Kidney (tissue), 22 donors: ENCODE measurements at places on chromosomes 3 and 15. TPM values are rescaled to one million over a fixed set of nuclear protein-coding genes. Genes with fewer than 3 reads are reported as not detected.

DNA sequence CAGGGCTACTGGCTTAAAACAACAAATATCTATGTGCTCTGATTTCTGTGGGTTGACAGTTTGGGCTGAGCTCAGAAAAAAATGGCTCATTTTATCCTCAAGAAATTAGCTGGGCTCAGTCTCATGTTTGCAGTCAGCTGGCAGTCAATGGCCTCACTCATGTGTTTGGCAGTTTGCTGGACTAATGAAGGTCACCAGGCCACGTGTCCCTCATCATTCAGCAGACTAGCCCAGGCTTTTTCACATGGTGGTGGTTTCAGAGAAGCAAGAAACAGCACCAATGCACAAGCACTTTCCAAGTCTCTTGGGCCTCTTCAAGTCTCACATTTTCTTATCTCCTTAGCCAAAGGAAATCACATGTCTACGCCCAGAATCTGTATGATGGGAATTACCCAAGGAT, 478.3 kb upstream of the PPP2R3A start:
- DNase-seq: no peak

- DNase-seq: peak; percentile 37
Measured at GRCh38 chr3:52406231-52406661, 38.7 kb downstream of the SEMA3G start.

DNA sequence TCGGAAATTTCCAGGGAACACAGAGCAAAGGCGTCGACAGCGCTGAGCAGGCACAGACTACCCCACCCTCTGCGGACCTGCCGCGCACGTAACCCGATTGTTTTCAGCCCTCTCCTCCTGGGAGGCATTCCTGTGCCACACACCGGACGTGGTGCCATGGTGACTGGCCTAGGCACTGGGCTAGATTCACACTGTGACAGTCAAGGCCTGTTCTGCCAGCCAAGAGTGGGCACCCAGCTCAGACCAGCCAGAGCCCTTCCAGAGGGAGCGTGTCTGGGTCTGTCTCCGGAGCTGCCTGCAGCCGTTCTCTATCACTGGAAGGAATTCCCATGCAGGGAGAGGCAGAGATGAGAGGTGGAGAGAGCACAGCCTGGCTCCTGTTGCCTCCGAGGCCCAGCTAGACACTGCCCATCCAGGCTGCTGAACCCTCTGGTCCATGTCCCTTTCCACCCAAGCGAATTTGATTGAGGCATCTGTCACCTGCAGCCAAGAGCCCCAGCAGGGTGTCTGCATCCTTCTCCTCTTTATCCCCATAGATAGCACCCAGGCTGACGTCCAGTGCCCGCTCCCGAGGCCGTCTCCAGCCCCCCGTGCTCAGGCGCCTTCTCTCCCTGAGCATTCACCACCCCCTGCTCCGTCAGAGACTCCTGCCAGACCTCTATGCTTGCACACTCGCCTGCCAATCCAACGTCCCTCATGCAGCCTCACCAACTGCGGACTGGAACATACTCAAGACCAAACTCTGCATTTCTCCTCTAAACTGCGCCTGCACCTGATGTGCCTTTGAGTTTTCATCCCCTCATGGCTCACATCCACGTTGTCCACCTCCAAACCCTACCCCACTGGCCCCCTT, 267.5 kb downstream of the OCA2 start:
- no peak for DNase-seq

DNA sequence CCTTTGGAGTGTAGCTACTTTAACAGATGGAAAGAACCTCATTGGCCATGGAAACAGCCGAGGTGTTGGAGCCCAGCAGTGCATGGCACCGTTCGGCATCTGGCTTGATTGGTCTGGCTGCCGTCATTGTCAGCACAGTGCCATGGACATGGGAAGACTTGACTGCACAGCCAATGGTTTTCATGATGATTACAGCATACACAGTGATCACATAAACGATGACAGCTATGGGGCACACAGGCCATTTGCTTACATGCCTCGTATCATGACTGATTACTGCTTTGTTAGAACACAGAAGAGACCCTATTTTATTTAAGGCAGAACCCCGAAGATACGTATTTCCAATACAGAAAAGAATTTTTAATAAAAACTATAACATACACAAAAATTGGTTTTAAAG, 44.1 kb downstream of the PGPEP1L start:
- DNase-seq: no peak

DNA sequence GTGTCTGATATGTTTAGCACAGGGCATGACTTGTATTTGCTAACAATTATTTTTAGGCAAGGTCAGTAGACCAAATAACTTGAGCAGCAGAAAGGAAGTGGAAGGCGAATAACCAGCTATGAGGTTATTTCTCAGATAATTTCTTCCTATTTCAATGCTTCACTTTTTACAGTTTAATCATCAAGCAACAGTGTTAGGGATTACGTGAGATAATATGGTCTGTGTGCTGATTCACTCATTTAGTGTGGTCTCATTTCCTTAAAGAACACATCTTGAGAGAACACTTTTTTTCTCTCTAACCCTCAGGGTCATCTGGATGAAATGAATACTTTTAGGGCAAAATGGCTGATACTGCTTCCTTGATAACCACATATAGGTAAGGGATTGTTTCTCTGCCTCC, 126.0 kb upstream of the CCNL1 start:
- DNase-seq: no peak

- DNase-seq: peak; percentile 69
Measured at GRCh38 chr3:64340641-64341101, 115.4 kb upstream of the PRICKLE2 start.

The OR5K2 gene
- not detected for total RNA-seq

The ARPIN gene
- 28.2 TPM for total RNA-seq

The ATP8B4 gene
- 12.5 TPM for total RNA-seq
